Small intestine (tissue), 16 donors: ENCODE measurements at places on chromosomes 2 and 18. TPM values are rescaled to one million over a fixed set of nuclear protein-coding genes. Genes with fewer than 3 reads are reported as not detected.
A peak's percentile ranks its signal among the peaks of the same experiment; 100 is the strongest.

- no peaks in the 10 kb centered on the region for H3K36me3 ChIP-seq
- no peaks in the 10 kb centered on the region for H3K27me3 ChIP-seq
- no peak overlapping the region for H3K27ac ChIP-seq
Measured at GRCh38 chr2:10345813-10346212, 43.1 kb downstream of the HPCAL1 start.

The MYCN gene
- 2.5 TPM for polyA plus RNA-seq

The IL1RL1 gene
- 14.6 TPM for polyA plus RNA-seq

The SLC16A14 gene
- 2.0 TPM for polyA plus RNA-seq

- no peaks in the 10 kb centered on the region for H3K36me3 ChIP-seq
- no peak overlapping the region for H3K27ac ChIP-seq
- H3K4me3 ChIP-seq, result no peak overlapping the region
- peak; percentile 28 for DNase-seq
Measured at GRCh38 chr2:174546519-174547506, 50.8 kb downstream of the WIPF1 start.

DNA sequence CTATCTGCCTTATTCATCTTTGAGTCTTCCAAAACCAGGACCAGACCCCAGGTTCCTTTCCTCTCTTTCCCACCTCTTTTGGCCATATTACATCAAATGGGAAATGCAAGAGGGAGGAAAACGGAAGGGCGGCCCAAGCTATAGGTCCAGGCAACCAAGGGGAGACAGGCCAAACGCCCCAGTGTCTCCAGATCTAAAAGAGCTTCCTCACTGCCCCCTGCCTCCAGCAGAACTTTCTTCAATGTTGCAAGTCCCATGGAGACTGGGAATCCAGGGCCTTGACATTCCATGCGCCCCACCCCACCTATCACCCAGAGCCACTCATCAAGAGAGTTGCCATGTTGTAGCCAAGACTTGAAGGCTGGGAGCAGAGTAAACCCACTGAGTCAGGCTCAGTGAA, 15.4 kb downstream of the TNS1 start:
- no peak overlapping the region for H3K4me3 ChIP-seq
- H3K27me3 ChIP-seq, result no peaks in the 10 kb centered on the region
- no peaks in the 10 kb centered on the region for H3K4me1 ChIP-seq
- H3K36me3 ChIP-seq, result peaks cover 5% of the 10 kb centered on the region

DNA sequence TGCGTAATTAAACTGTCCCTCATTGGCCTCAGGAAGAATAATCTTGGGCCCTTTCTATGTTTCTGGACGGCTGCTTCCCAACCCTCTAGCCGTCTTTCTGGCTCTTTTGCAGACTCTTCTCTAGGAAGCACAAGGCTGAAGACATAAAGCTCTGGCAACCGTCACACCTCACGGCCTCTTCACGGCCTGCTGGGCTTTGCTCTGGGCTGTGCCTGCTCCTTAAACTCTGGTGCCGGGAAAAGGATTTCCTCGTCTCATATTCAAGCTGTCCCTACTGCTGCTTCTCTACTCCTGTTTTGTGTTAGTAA, 36.0 kb upstream of the WIPF1 start:
- no peak for DNase-seq
- H3K4me3 ChIP-seq, result peak overlapping the region; percentile 1
- H3K27me3 ChIP-seq, result no peaks in the 10 kb centered on the region
- peak overlapping the region; percentile 79 for H3K27ac ChIP-seq
- H3K36me3 ChIP-seq, result peaks cover 5% of the 10 kb centered on the region

The PPP4R3B gene
- 28.6 TPM for polyA plus RNA-seq

DNA sequence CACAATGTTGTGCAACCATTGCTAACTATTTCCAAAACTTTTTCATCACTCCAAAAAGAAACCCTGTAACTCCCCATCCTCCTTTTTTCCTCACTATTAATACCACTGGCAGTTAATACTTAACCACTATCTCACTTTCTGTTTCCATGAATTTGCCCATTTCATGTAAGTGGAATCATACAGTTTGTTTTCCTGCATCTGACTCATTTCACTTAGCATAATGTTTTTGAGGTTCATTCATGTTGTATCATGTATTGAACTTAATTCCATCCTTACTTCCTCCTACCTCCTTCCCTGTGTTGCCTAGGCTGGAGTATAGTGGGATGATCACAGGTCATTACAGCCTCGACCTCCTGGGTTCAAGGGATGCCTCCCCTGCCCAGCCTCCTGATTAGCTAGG, 68.3 kb downstream of the FAM117B start:
- no peaks in the 10 kb centered on the region for H3K4me1 ChIP-seq
- no peaks in the 10 kb centered on the region for H3K36me3 ChIP-seq
- DNase-seq, result no peak
- H3K4me3 ChIP-seq, result no peak overlapping the region

DNA sequence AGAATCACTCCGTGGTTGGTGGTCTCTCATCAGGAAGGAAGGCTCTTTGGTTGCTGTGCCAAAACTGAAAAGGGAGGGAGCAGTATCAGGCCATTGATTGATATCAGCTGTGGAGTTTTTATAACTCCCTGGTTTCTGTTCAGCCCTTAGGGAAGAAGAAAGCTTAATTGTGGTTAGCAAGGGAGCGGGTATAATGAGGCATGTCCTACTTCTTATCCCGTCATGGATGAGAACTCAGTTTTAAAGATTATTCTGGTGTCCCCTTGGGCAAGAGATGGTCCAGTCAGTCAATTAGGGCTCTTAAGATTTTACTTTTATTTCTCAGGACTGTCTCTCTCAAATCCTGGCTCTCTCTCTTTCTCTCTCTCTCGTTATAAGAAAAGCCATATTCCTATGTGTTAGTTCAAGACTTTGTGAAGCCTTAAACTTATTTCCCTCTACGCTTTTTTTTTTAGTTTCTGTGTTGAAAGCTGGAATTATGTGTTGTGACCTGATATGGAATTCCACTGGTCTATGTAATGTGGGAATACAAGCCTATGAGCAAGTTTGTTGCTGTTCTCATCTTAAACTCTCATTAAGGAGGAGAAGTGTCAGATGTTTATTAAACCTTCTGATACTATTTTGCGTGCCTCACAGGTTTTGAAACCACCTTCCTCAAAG, 514.0 kb upstream of the CDH2 start:
- H3K4me1 ChIP-seq, result no peaks in the 10 kb centered on the region
- H3K36me3 ChIP-seq, result no peaks in the 10 kb centered on the region
- no peak overlapping the region for H3K27ac ChIP-seq
- H3K27me3 ChIP-seq, result no peaks in the 10 kb centered on the region

DNA sequence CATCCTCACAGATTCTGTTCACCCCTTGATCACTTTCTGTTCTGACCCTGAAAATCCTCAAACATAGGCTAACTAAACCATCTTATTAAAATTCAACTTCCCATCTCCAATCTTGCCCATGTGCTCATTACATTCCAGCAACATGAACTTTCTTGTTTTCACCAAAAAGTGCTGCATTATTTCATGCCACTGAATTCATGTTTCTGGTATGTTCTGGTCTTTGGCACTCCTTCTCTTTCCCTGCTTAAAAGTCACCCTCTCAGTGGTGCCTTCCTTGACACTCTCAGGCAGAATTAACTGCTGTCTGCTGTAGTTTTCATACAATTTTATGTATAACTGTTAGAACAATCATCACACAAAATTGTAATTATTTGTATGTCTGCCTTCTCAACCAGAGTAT, 247.7 kb upstream of the RBMS1 start:
- H3K4me3 ChIP-seq, result no peak overlapping the region
- H3K36me3 ChIP-seq, result no peaks in the 10 kb centered on the region
- no peak for DNase-seq
- H3K4me1 ChIP-seq, result no peaks in the 10 kb centered on the region
- no peak overlapping the region for H3K27ac ChIP-seq

GRCh38 chr2:129849559-129850160, 129.8 kb upstream of the RAB6C start:
- no peaks in the 10 kb centered on the region for H3K4me1 ChIP-seq
- H3K36me3 ChIP-seq, result no peaks in the 10 kb centered on the region
- no peak overlapping the region for H3K27ac ChIP-seq
- no peak overlapping the region for H3K4me3 ChIP-seq
- H3K27me3 ChIP-seq, result no peaks in the 10 kb centered on the region

The CRYGD gene
- polyA plus RNA-seq, result not detected

- H3K27me3 ChIP-seq, result no peaks in the 10 kb centered on the region
- no peak for DNase-seq
- no peak overlapping the region for H3K4me3 ChIP-seq
- H3K36me3 ChIP-seq, result peaks cover 5% of the 10 kb centered on the region
- H3K4me1 ChIP-seq, result no peaks in the 10 kb centered on the region
Measured at GRCh38 chr18:70028734-70029133, 81.1 kb upstream of the CD226 start.

The RAB6C gene
- polyA plus RNA-seq, result 0.09 TPM

GRCh38 chr2:199118673-199119112, 339.0 kb downstream of the SATB2 start:
- no peak for DNase-seq
- no peaks in the 10 kb centered on the region for H3K27me3 ChIP-seq
- no peak overlapping the region for H3K27ac ChIP-seq
- H3K4me1 ChIP-seq, result no peaks in the 10 kb centered on the region
- H3K36me3 ChIP-seq, result no peaks in the 10 kb centered on the region

The MTX2 gene
- 43.4 TPM for polyA plus RNA-seq

- no peaks in the 10 kb centered on the region for H3K27me3 ChIP-seq
- H3K4me1 ChIP-seq, result no peaks in the 10 kb centered on the region
- no peak overlapping the region for H3K27ac ChIP-seq
- peaks cover 6% of the 10 kb centered on the region for H3K36me3 ChIP-seq
Measured at GRCh38 chr2:43540021-43540779, 55.6 kb downstream of the THADA start.

DNA sequence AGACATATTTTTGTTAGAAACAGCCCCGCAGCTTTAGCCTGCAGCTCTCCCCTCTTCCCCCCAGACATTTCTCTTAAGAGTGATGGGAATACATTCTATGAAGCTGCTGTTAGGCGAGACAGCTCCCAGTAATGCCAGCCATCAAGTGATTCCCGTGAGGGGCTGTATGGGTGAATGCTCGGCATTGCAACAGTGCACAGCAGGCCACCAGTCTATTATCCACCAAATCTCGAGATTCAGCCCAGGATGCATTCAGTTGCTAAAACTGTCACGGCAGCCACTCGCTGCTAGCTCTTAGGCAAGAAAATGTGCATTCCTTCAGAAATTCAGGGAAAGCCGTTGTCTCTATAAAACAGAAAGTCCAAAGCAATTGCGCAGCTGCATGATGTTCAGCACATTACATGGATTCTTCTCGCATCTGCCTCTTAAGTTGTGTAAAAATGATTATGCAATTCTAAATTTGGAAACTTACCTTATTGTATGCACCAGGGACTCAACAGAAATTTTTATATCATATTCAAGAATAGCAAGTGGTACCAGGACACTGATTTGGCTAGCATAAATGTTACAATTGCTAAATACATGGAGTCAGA, 211.3 kb upstream of the ARL4C start:
- no peak overlapping the region for H3K4me3 ChIP-seq
- H3K4me1 ChIP-seq, result no peaks in the 10 kb centered on the region
- no peak for DNase-seq
- no peaks in the 10 kb centered on the region for H3K27me3 ChIP-seq

- H3K27me3 ChIP-seq, result peaks cover 3% of the 10 kb centered on the region
- H3K4me1 ChIP-seq, result peaks cover 32% of the 10 kb centered on the region
- H3K4me3 ChIP-seq, result no peak overlapping the region
- peaks cover 42% of the 10 kb centered on the region for H3K36me3 ChIP-seq
- no peak overlapping the region for H3K27ac ChIP-seq
Measured at GRCh38 chr2:219537657-219538488, 5.7 kb downstream of the CHPF start.

The ARL5A gene
- 25.7 TPM for polyA plus RNA-seq

The PCARE gene
- not detected for polyA plus RNA-seq

The ZNF385B gene
- 0.22 TPM for polyA plus RNA-seq

The PDE1A gene
- 3.5 TPM for polyA plus RNA-seq

The LYG1 gene
- polyA plus RNA-seq, result 14.3 TPM

DNA sequence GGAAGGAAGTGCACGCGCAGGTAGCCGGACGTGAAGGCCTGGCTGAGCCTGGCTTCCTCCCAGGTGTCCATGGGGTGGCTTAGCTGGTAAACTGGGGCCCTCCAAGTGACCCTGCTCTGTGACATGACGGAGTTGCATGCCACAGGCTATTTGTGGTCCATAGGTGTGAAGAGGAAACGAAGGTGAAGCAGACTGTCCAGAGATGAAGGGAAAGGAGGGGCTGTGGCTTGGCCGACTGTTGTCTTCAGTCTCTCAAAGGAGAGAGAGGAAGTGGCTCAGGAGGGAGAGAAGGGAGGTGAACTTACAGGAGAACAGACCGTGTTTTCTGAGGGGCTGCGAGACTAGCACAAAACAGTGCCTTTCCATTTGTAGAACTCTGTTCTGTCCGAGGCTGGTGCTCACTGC, 19.3 kb downstream of the INPP5D start:
- H3K36me3 ChIP-seq, result no peaks in the 10 kb centered on the region
- no peak overlapping the region for H3K4me3 ChIP-seq
- no peak for DNase-seq
- H3K27me3 ChIP-seq, result no peaks in the 10 kb centered on the region

The LIMS2 gene
- 10.8 TPM for polyA plus RNA-seq

The CCDC74B gene
- polyA plus RNA-seq, result 1.5 TPM

The RFTN2 gene
- 1.1 TPM for polyA plus RNA-seq

DNA sequence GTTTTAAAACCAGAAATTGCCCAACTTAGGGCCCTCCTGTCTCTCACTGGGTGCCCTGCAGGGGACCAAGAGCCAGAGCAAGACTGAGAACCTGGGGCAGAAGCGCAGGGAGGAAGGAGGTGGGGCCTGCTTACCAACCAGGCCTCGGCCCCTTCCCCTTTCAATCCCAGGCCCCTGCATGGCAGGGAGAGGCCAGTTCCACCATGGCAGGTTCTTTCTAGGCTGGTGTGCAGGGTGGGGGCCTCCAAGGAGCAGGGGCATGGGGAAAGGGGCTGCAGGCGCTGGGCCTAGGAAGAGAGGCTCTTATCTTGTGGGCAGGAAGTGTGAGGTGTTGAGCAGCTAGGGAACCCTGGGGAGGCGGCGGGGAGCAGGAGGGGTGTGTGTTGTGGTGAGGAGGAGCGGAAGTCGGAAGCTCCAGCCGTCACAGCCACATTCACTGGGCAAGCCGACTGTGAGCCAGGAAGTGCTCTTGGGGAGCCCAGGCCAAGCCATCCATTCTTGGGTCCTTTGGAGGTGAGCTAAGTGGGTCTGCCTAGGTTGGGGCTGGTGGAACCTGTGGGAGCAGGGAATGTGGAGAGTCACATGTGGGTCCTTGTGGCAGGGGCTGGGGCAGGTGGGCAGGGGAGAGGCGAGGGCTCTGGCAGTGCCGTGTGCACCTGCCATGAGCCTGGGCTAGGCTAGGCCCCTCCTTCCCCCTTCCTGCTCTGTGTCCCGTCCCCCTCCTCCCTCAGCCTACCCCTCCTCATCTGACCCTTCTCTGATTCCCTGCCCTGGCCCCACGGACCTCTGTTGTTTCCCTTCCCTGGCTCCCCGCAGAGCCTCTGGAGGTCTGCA, at the start of gene PSD4:
TSS of gene PSD4 (plus strand) at position 430 of the 834 bp plus-strand sequence. CDS start 8,486 bp downstream, outside the sequence.
- H3K27ac ChIP-seq, result no peak within 1 kb of the TSS
- peaks cover 9% of the 10 kb centered on the region for H3K36me3 ChIP-seq
- H3K4me1 ChIP-seq, result peaks cover 5% of the 10 kb centered on the region
- DNase-seq, result peak; percentile 70
- peak within 1 kb of the TSS; percentile 42 for H3K4me3 ChIP-seq

DNA sequence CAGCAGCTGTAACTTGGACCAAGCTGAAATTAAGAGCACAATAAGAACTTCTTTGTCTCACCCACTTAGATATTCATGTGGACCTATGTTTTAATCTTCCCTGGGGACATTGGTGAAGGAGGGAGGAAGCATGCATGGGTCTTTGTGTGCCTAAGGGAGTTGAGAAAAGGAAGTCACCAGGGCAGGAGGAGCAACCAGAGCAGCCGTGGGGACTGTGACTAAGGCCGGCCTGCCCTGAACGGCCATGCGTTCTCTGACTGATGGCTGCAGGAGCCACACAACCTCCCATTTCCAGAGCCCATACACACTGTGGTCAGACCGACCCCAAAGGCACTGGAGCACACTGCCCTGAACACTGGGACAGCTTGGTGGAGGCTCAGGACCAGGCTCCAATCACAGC, 43.7 kb upstream of the SLC35G4 start:
- H3K4me3 ChIP-seq, result no peak overlapping the region
- no peaks in the 10 kb centered on the region for H3K36me3 ChIP-seq
- DNase-seq, result no peak
- H3K27ac ChIP-seq, result no peak overlapping the region
- H3K4me1 ChIP-seq, result no peaks in the 10 kb centered on the region
